ENCODE measurements at places on chromosomes 6 and 20. TPM values are rescaled to one million over a fixed set of nuclear protein-coding genes. Genes with fewer than 3 reads are reported as not detected.
A peak's percentile ranks its signal among the peaks of the same experiment; 100 is the strongest.

DNA sequence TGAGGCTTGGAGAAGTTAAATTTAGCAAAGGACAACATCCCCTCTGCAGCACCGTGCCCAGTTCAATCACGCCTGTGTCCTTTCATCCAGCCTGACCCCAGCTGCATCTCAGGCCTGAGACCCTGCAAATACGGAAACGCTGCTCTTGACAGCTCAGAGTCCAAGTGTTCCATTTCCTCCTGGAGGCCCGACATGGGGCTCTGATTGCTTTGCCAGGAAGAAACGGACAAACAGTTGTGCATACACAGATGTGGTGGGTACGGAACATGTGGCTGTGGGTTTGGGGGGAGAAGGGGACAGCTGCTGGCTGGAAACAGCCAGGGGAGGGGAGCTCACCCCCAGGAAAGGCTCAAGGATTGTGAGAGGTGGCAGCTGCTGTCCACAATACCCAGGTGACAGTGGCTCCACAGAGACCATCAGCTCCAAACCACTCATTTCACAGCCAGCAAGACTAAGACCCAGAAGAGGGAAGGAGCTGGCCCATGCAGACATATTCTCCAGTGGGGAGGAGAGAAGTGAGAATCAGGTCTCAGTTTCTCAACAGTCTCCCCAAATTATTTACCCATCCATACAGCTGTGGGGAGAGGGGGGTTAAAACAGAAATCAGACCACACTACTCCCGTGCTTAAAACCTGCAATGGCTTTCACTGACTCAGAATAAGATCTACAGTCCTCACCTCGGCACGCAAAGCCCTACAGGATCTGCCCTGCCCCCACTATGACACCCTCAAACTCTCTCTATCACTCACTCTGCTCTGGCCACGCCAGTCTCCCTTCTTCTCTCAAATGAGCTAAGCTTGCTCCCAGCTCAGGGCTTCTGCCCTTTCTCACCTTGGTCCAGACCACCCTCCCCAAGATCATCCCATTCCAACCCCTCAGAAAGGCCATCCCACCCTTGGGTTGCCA is 89.1 kb downstream of the PREX1 start:
- H3K36me3 ChIP-seq = no peaks in the 10 kb centered on the region
- H3K27ac ChIP-seq = no peak overlapping the region
- H3K27me3 ChIP-seq = no peaks in the 10 kb centered on the region
- no peaks in the 10 kb centered on the region for H3K4me1 ChIP-seq
- DNase-seq = no peak
- no peak overlapping the region for H3K4me3 ChIP-seq

GRCh38 chr6:135575629-135576028 is 78.1 kb upstream of the AHI1 start:
- DNase-seq = no peak
- H3K27ac ChIP-seq = no peak overlapping the region
- H3K4me3 ChIP-seq = no peak overlapping the region
- H3K36me3 ChIP-seq = no peaks in the 10 kb centered on the region
- H3K27me3 ChIP-seq = no peaks in the 10 kb centered on the region

GRCh38 chr6:158860279-158860865 is 41.2 kb upstream of the EZR start:
- no peak overlapping the region for H3K4me3 ChIP-seq
- no peaks in the 10 kb centered on the region for H3K36me3 ChIP-seq
- H3K27ac ChIP-seq = no peak overlapping the region
- no peak for DNase-seq
- H3K27me3 ChIP-seq = no peaks in the 10 kb centered on the region

DNA sequence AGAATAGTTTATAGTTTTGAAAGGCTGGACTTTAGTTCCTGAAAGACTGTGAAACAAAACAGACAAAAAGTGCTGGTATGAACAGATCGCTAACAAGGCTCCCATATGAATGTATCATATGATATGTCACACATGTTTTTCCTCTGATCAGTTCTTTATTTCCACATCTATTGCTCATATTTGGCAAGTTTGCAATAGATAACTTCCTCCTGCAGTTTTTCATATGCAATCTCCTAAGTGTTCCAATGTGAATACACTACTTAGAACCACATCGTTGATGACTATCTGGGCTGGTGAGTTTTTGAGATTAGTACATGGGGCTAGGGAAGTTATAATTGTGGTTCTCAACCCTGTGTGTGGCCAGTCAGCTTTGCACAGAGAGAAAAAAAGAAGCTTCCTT is 23.1 kb downstream of the CRYBG1 start:
- H3K4me1 ChIP-seq = no peaks in the 10 kb centered on the region
- H3K27me3 ChIP-seq = peaks cover 50% of the 10 kb centered on the region
- H3K36me3 ChIP-seq = no peaks in the 10 kb centered on the region
- no peak overlapping the region for H3K4me3 ChIP-seq
- H3K27ac ChIP-seq = no peak overlapping the region
- no peak for DNase-seq

GRCh38 chr20:37727957-37728634 is 34.3 kb downstream of the CTNNBL1 start:
- no peaks in the 10 kb centered on the region for H3K27me3 ChIP-seq
- no peaks in the 10 kb centered on the region for H3K36me3 ChIP-seq
- DNase-seq = no peak

DNA sequence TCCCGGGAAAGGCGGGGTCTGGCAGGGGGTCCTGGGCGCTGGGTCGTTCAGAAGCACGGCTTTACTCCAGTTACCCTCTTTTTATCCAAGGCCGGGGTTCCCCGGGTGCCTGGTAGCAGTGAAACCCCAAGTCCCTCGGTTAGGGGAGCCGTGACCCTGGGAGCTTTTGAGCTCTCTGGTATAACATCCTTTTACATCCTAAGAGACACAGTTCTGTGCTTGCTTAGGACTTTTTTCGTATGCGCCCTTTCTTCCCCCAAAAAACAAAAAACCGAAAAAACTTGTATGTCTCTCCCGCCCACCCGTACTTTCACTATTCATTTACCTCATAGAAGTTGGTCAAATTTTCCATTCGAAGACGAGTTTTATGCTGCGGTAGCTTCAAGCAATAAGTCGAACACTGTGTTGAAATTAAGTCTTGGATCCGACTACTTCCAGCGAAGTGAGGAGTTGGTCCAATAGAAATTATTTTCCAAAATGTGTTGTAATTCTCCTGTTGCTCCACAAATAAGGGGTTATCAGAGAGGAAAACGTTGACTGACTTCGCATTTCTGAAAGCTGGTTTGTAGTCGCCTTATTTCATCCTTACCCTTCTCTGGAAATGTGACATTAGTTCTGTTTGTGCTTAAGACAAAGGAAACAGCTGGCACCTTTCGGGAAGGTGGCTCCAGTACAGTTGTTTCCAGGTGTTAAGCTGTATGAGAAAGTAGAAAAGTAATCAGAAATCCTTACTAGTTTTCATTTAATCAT is 816 bp upstream of the MAN1A1 start:
- peaks cover 47% of the 10 kb centered on the region for H3K27me3 ChIP-seq
- H3K27ac ChIP-seq = no peak overlapping the region
- peak; percentile 15 for DNase-seq
- H3K4me1 ChIP-seq = peaks cover 11% of the 10 kb centered on the region
- peaks cover 7% of the 10 kb centered on the region for H3K36me3 ChIP-seq

DNA sequence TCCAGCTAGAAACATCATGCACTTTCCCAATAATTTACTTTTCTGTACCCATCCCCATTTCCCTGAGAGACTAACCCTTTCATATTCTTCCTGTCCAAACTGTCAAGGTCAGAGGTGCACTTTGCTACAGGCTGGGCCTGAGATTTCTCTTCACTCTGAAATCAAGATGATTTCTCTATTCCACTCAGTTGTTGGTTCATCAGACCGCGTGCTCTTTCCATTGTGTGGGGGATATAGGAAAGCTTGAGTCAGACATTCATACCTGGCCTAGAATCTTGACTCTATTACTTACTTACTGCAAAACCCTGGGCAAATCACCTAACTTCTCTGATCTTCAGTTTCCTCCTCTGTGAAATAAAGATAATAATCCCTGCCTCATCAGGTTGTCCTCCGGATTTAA is 4.7 kb upstream of the ZDHHC14 start:
- DNase-seq = no peak
- no peak overlapping the region for H3K4me3 ChIP-seq
- H3K27me3 ChIP-seq = no peaks in the 10 kb centered on the region
- H3K36me3 ChIP-seq = no peaks in the 10 kb centered on the region
- H3K27ac ChIP-seq = no peak overlapping the region
- H3K4me1 ChIP-seq = peaks cover 4% of the 10 kb centered on the region

- H3K4me3 ChIP-seq = no peak overlapping the region
- H3K36me3 ChIP-seq = no peaks in the 10 kb centered on the region
- no peak for DNase-seq
- no peaks in the 10 kb centered on the region for H3K27me3 ChIP-seq
Measured at GRCh38 chr6:114431641-114432040, 88.8 kb upstream of the HS3ST5 start.

DNA sequence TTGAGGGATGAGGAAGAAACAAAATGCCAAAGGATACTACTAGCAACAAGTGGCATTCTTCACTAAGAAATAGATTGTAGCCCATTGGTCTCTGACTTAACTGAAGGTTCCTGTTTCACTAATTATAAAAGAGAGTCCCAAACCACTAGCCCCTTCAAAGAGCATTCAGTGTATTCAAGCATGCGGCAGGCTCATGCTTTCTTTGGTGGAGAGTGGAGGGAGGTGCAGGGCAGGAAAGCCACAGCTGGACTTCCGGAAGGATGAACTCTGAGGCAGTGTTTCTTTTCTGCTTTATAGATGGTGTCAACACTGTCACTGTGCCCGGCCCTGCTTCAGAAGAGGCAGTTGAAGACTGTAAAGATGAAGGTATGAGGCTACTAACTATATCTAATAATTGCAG is 636.1 kb downstream of the KIF16B start:
- H3K36me3 ChIP-seq = no peaks in the 10 kb centered on the region
- H3K27ac ChIP-seq = no peak overlapping the region
- no peaks in the 10 kb centered on the region for H3K27me3 ChIP-seq
- no peak overlapping the region for H3K4me3 ChIP-seq
- DNase-seq = no peak

GRCh38 chr6:75800708-75801505 is 51.9 kb downstream of the MYO6 start:
- no peaks in the 10 kb centered on the region for H3K27me3 ChIP-seq
- no peaks in the 10 kb centered on the region for H3K4me1 ChIP-seq
- H3K4me3 ChIP-seq = no peak overlapping the region
- H3K36me3 ChIP-seq = no peaks in the 10 kb centered on the region

- no peaks in the 10 kb centered on the region for H3K27me3 ChIP-seq
- DNase-seq = no peak
- H3K4me3 ChIP-seq = no peak overlapping the region
Measured at GRCh38 chr20:36490191-36490590, 51.1 kb upstream of the MYL9 start.

The CTCFL gene
- 0.05 TPM for total RNA-seq

GRCh38 chr6:73372516-73372915 is 2.8 kb upstream of the OOEP start:
- no peaks in the 10 kb centered on the region for H3K4me1 ChIP-seq
- H3K36me3 ChIP-seq = no peaks in the 10 kb centered on the region
- H3K27me3 ChIP-seq = no peaks in the 10 kb centered on the region
- no peak overlapping the region for H3K4me3 ChIP-seq

The CGA gene
- not detected for total RNA-seq

- no peak for DNase-seq
- no peak overlapping the region for H3K27ac ChIP-seq
- no peaks in the 10 kb centered on the region for H3K4me1 ChIP-seq
- H3K4me3 ChIP-seq = no peak overlapping the region
- H3K27me3 ChIP-seq = no peaks in the 10 kb centered on the region
- H3K36me3 ChIP-seq = no peaks in the 10 kb centered on the region
Measured at GRCh38 chr20:9088556-9088955, 19.7 kb downstream of the PLCB4 start.

The ARG1 gene
- not detected for total RNA-seq

The DYNLT2 gene
- 2.1 TPM for total RNA-seq

The GLO1 gene
- total RNA-seq = 125 TPM

The OR2J3 gene
- total RNA-seq = not detected

- DNase-seq = no peak
- H3K4me1 ChIP-seq = no peaks in the 10 kb centered on the region
- H3K27ac ChIP-seq = no peak overlapping the region
- no peak overlapping the region for H3K4me3 ChIP-seq
- H3K27me3 ChIP-seq = peaks cover 11% of the 10 kb centered on the region
Measured at GRCh38 chr6:8237668-8238067, 135.3 kb upstream of the EEF1E1 start.

GRCh38 chr20:56431471-56431870 is 19.4 kb downstream of the CASS4 start:
- H3K27me3 ChIP-seq = no peaks in the 10 kb centered on the region
- H3K4me1 ChIP-seq = no peaks in the 10 kb centered on the region
- H3K4me3 ChIP-seq = no peak overlapping the region
- H3K36me3 ChIP-seq = no peaks in the 10 kb centered on the region

GRCh38 chr6:72212686-72213085 is 326.3 kb downstream of the RIMS1 start:
- no peak overlapping the region for H3K27ac ChIP-seq
- no peaks in the 10 kb centered on the region for H3K4me1 ChIP-seq
- no peaks in the 10 kb centered on the region for H3K36me3 ChIP-seq
- peaks cover 14% of the 10 kb centered on the region for H3K27me3 ChIP-seq
- H3K4me3 ChIP-seq = no peak overlapping the region

- DNase-seq = no peak
Measured at GRCh38 chr6:29916741-29917140, 25.6 kb upstream of the HLA-A start.

DNA sequence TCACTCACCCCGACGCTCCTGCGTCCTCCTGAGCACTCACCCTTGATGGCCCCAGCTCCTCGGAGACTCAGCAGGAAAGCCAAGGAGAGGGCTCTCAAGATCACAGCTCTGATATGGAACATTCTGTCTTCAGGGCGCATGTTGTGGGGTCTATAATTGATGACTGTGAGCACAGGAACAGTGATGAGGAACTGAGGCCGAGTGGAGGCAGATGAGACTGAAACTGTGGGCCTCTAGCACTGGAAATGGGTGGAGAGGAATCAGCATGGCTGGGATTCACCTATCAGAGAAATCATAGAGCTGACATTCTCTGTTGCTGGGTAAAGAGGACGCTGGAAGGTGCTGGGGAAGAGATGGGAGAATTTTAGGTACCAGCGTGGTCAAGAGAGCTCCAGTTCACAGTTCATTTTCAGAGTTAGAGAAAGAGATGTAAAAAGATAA is at the start of gene HLA-DPA1:
TSS of gene HLA-DPA1 (minus strand) at position 219 of the 441 bp plus-strand sequence.
- no peak for DNase-seq
- H3K4me1 ChIP-seq = no peaks in the 10 kb centered on the region
- H3K27ac ChIP-seq = no peak within 1 kb of the TSS

- no peak overlapping the region for H3K4me3 ChIP-seq
- H3K4me1 ChIP-seq = no peaks in the 10 kb centered on the region
- no peaks in the 10 kb centered on the region for H3K27me3 ChIP-seq
- no peak for DNase-seq
Measured at GRCh38 chr6:81735756-81736380, 16.6 kb downstream of the TENT5A start.

The MRAP2 gene
- 2.5 TPM for total RNA-seq
